ENCODE measurements at places on chromosomes 11 and 22.

DNA sequence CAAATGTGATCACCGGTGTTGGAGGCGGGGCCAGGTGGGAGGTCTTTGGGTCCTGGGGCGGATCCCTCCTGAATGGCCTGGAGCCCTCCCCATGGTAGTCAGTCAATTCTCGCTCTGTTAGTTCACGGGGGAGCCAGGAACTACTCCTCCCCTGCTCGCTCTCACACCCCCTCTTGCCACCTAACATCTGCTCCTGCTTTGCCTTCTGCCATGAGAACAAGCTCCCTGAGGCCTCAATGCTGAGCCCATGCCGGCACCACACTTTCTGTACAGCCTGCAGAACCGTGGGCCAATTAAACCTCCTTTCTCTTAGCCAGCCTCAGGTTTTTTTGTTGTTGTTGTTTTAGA is 135.7 kb downstream of the SHANK2 start:
- DNase-seq, result no peak

DNA sequence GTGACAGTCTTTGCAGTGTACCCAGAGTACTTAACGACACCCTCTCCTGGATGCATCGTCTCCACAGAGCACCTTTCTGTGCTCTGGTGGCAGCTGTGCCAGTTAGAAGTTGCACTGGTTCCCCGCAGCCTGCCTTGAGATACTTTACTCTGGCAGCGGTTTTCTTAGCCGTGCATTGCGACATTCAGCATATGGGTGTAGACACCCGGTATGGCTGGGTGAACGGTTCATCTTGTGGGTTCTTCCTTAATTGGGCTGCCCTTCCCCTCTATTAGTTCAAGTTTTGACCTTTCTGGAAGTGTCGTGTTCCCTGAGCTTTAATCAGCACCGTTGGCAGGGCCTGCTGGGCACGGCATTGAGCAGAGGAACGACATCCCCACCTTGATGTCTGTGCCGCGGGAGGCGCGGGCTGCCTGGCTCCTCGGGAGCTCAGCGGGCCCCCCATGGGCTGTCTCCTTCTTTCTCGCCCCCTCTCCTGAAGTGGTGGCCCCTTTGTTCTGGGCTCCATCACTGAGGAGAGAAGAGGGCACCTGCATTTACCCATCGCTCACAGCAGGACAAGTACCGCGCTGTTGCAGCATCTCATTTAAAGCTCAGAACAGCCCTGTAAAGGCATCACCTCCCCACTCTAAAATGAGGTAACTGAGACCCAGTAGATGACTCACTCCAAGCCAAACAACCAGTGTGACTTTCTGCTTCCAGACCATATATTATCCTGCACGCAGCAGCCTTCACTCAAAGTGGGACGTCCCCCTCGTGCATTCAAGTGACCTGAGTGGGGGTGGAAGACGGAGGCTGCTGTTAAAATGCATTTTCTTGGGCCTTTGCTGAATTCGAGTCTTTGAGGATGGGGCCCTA is 13.3 kb downstream of the FAM83F start:
- no peak for DNase-seq

DNA sequence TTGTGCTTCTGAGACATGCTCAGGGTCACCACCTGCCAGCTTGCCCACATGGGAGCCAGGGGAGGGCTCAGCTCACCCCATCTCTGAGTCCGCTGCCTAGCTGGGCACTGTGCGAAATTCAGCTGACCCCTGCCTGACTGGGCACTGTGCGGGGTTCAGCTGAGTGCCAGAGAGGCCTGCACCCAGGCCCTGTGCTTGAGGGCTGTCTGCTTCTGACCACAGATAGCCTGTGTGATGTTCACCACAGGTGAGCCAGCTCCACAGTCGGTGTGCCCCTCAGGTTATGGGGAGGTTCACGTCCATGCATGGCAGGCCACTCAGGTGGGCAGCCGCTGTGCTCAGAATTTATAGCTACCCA is 84.5 kb upstream of the SUSD2 start:
- no peak for DNase-seq

GRCh38 chr11:44559207-44559939 is 6.1 kb upstream of the CD82 start:
- DNase-seq, result no peak

- DNase-seq, result no peak
Measured at GRCh38 chr11:101860696-101861427, 53.9 kb upstream of the CEP126 start.

All from C1 segment of cervical spinal cord (tissue), 14 donors.